Tongue (tissue), 3 donors: ENCODE measurements at places on chromosomes 3 and 15.

GRCh38 chr3:1374471-1374870, 281.6 kb downstream of the CNTN6 start:
- DNase-seq, result no peak

DNA sequence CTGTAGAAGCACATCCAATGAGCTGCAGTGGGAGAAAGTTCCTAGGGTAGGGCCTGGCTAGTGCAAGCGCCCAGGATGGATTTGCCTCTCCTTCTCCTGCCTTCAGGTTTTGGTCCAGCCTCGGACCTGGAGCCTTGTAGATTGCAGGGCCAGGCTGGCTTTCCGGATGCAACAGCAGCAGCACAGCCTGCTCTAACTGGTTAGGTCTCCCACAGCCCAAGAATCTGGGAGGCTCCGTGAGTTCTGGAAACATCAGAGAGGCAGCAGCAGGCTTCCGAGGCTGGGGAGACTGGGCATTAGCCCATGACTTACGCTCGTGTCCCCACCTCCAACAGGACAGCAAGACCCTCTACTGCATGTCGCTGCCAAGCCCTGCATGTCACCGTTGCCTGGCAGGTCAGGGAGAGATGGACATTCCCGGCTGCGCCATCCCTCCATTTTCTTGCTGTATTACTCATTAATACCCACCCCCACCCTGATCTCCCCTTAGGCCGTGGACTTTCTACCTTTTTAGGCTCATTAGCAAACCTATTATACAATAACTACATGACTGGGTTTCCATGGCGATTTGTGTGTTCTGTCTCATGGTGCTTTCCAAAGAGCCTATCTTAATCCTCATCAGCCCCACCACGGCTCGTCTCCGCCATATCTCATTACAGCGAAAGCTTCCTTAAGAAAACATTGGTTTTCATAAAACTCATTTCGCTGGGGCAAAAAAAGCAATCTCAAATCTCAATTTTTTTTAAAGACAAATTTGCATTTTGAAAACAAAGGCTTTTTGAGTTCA, 40.9 kb upstream of the RGMA start:
- no peak for DNase-seq

- DNase-seq, result no peak
These were observed 7.6 kb upstream of the PPP1R2 start for GRCh38 chr3:195550723-195551122.

DNA sequence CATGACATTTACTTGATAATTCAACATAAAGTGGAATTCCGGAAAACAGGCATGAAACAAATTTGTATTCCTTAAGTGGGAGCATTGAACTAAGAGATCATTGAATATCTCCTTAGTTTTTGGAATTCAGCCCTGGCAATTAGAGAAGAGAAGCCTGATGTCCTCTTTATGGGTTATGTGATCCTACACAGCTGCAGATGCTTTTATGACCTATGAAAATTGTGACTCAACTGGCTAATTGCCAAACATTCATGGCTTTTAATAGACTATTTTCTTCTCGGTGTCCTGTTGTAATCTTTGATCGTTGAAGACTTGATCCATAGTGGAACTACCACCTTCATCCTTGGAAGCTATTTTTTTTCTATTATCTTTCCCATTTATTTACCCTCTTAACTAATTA, 46.1 kb downstream of the AGBL1 start:
- peak; percentile 81 for DNase-seq

- DNase-seq, result no peak
These were observed 107.0 kb upstream of the LSAMP start for GRCh38 chr3:116552246-116552645.
